GM20000 (cell line): ENCODE measurements at places on chromosomes 2 and 18.
A peak's percentile ranks its signal among the peaks of the same experiment; 100 is the strongest.

DNA sequence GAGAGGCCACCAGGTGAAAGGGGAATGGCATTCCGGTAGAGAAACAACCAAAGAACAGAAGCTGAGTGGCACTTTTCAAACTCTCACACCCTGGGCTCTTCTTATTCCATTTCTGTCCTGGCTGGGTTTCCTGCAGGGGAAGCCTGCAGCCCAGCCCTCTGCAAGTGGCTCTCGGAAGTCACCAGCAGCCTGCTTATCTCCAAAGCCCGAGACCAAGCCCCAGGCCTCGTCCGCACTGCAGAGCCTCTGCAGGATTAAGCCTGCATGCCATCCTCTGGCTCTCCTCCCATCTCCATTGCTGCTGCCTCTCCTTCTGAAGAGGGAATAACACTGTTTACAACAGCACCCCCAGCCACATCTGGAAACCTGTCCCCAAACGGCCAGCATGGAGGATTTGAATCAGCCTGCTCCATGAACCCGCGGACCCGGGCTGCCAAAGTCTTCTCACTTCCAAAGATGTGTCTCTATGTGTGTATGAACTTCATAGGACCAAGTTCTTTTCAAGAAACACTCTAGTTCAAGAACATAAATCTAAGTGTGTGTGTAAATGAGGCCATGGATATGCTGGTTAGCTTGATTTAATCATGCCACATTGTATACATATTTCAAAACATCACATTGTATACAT, 54.2 kb downstream of the DIPK1C start:
- DNase-seq = no peak

DNA sequence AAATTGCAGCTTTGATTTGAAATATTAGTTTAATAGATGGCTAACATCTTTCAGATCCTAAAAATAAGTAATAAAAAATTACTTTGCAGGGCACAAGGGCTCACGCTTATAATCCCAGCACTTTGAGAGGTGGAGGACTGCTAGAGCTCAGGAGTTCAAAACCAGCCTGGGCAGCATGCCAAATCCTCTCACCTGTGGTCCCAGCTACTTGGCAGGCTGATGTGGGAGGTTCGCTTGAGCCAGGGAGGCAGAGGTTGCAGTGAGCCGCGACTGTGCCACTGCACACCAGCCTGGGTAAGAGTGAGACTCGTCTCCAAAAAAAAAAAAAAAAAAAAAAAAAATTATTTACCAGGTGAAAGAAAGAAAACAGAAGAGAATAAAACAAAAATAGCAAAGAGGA, 449.8 kb downstream of the NRXN1 start:
- DNase-seq = no peak

DNA sequence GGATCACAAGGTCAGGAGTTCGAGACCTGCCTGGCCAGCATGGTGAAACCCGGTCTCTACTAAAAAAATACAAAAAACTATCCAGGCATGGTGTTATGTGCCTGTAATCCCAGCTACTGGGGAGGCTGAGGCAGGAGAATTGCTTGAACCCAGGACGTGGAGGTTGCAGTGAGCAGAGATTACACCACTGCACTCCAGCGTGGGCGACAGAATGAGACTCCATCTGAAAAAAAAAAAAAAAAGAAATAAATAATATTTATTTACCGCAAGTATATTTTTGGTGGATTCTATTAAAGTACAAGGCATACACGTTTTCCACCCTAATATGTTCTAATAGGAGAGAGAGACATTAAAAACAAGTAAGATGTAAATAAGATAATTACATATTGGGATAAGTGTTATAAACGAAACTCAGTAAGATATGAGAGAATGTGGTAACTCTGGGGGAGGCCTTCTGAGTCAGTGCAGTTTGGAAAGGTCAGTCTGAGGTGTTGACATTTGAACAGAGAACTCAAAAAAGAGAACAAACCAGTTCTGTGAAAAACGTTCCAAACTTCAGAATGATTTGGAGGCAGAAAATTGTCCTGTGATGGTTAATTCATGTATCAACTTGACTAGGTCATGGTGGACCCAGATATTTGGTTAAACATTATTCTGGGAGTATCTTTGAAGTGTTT, 8.8 kb upstream of the POLI start:
- peak; percentile 49 for DNase-seq

DNA sequence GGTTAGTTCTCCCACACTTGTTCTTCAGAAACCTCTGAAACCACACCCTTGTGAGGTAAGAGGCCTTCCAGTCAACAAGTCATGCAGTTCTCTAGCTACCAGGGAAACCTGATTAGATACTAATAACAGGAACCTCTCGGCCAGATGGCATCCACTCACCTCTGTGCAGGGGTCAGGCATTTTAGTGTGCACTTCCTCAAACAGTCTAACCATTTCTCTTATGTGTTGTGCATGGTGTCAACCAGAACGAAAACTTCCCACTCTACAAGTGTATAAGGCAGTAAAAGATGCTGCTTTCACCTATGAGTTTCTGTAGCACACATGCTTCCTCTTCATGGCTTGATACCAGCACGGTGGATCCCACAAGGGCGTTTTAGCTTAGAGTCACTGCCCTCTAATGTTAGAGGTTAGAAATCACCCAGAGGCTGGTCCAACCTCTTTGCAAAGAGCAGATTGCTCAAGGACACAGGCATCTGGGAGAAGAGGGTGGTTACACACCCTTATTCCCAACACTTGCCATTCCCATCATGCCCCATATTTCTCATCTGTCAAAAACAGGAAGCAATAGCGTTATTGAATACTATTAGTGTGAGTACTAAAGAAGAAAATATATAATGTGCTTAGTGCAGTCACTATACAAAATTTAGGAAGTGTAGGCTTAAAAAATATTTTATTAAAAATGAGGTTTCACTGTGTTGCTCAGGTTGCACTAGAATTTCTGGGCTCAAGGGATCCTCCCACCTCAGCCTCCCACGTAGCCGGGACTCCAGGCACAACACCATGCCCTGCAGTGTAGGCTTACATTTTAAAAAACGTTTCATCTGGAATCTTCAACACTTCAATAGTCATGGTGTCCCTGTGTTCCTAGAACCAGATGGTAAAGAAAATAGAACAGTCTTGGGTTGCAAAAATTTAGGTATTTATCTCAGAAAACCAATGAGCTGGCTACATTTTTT, 34.5 kb upstream of the RAB31 start:
- peak; percentile 86 for DNase-seq

GRCh38 chr2:173355866-173356508, 1.3 kb downstream of the CDCA7 start:
- peak; percentile 39 for DNase-seq

DNA sequence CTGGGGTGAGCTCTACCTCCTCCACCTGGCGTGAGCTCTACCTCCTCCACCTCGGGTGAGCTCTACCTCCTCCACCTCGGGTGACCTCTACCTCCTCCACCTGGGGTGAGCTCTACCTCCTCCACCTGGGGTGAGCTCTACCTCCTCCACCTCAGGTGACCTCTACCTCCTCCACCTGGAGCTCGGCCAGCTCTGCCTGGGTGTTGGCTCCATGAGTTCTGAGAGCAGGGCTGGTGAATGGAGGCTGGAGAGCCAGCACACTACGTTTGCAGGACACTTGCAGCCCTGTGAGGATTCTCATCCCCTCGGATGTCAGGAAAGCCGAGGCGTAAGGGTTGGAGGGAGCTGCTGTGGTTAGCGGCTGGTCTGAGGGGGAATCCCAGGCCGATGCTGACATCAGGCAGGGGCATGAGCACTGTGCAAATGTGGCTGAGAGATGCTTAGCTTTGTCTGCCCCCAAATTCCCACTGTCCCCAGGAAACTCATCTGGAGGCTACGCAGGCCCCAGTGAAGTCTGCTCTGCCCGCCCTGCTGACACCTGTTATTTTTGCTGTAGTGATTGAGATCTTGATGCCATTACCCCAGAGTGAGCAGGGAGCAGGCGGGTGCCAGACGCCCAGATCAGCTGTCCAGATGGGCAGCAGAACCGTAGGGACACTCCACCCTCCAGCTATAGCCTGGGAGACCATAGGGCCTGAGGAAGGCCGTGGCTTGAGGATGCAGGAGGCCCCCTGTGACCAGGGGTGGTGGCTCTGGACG, 3.3 kb downstream of the CROCC2 start:
- DNase-seq = no peak

DNA sequence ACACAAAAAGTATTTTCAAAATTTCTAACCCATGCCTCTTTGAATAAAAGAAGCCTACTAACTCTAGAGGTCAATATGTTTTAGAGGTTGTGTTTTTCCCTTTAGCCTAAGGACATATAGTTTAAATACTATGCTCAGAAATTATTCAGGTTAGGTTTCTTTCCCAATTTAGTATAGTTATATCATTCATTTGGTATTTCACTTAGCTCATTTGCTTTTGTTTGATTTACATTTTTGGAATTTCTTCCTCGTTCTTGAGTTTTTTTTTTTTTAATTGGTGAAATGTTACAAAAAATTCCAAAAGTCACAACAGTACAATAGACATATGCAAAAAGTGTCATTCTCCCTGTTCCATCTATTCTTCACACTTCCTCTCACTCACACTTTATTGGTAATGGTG, 371.3 kb upstream of the TNP1 start:
- DNase-seq = no peak

- DNase-seq = peak; percentile 65
These were observed 910 bp downstream of the SRSF7 start for GRCh38 chr2:38750011-38750890.

DNA sequence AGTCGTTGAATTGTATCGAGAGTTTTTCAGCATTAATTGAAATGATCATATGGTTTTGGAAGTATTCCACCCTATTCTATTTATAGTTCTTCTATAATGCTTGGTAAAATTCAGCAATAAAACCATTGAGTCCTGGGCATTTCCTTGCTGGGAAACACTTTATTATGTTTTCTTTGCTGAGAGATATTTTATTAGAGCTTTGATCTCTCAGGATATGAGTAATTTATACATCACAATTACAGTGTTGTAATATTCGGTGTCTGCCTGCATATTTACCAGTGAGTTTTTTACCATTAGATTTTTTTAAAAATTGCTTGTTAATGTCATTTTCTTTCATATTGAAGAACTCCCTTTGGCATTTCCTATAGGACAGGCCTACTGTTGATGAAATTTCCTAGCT, 402.7 kb upstream of the FSIP2 start:
- no peak for DNase-seq

- DNase-seq = no peak
These were observed 97.4 kb downstream of the OSBPL6 start for GRCh38 chr2:178291703-178292102.

DNA sequence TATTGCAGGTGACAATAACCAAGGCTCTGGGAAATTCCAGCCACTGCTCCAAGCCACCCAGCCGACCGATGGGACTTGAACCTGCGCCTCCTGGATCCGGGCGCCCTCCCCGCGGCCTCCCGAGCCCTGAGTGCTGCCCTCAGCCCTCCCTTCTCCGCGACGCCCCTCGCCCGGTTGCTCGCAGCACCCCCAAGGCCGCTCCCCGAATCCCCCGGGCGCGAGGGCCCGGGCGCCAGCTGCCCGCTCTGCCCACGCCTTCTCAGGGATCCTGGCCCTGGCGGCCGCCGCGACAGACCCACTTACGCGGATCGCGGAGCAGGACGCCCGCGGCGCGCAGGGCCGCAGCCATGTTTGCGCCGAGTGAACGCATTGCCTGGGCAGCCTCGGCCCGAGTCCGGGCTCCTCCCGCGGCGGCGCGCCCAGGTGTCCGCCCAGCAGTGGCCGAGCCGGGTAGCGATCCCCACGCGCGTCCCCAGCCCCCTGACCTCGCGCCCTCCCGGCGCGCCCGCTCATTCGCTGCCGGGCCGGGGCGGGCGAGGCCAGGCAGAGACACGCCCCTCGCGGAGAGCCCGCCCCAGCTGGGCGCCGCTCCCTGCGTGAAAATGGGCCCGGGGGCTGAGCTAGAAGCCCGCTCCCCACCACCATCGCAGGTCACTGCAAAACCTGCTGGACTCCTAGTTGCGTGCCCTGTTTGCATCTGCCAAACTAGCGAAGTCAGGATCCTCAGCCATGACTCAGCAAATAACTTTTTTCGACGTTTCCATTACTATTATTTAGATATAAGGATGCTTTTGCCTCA, at the start of gene FECH:
Gene FECH (minus strand): TSS at position 452 of the 799 bp plus-strand sequence. CDS start 82 bp downstream, at position 370.
- DNase-seq = peak; percentile 91

DNA sequence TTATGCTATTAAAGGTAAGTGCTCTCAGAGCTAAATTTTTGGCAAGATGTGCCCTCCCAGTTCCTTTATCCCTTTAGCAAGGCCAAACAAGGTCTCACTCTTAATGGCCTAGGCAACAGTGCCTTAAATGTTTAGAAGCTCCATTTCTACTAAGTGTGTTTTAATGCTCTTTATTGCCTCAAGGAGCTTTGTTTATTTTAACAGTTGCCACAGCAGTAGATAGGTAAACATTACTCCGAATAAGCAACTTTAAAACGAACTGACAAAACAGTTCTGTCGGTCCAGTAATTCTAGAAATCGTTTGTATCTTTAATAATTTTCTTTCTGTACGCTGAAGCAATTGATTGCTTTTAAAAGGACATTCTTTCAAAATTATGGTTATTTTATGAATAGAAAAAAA, 74.5 kb downstream of the PIEZO2 start:
- DNase-seq = no peak

- no peak for DNase-seq
These were observed 182.2 kb downstream of the NRP2 start for GRCh38 chr2:205864491-205864890.

- peak; percentile 69 for DNase-seq
These were observed 14.9 kb upstream of the SNED1 start for GRCh38 chr2:240983361-240983995.

DNA sequence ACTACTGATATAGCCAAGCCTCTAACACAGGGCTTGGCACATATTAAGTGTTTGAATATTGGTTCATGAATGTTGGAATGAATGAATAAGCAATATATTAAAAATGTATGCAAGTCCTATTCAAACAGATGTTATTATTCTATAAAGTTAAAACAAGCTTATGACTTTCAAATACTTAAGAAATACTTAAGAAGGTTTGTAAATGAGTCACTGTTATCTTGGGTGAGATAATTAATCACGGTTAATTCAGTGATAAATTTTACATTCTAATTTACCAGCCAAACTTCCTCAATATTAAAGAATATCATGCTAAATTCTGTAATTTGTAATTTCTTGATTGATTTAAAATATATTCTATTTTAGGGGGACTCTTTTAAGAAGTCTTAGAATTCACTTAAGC, 74.8 kb downstream of the RBMS1 start:
- no peak for DNase-seq

DNA sequence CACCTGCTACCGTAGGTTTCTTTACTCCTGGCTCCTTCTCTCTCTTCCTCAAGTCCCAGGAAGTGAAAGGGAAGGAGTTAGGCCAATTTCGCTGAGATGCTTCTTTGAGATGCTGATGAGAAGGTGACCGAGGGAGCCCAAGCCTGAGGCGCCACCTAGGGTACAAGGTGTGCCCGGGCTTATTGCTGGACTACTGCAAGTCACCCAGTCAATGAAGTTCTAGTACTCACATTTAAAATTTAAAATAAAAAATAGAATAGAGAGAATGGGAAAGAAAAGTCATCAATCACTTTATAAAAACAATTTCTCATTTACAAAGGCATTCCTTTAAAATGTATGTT, 45.3 kb downstream of the ACAA2 start:
- no peak for DNase-seq

- DNase-seq = peak; percentile 97
These were observed 6.7 kb downstream of the CTDSP1 start for GRCh38 chr2:218406209-218406948.

DNA sequence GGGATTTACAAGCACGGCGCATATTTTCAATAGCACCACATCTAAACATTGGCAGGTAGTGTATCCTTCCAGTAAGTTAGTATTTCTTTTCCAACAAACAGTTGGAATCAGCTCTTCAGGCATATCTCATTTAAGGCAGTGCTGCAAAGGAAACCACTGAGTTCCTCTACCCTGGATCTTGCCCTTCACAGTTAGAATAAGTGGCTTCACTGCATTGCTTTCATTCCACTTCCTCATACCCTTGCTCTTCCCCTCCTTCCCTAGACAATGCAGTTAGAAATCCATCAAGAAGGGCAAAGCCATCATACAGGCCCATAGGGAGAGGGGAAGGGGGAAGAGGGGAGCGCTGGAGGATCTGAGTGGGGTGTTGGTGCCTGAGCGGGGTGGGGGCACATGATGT, 173.7 kb downstream of the FBXO15 start:
- DNase-seq = no peak
